ENCODE measurements at places on chromosomes 1 and 21. TPM values are rescaled to one million over a fixed set of nuclear protein-coding genes. Genes with fewer than 3 reads are reported as not detected.

Gene CLEC20A
- not detected for total RNA-seq

Gene NPHP4
- total RNA-seq = 3.9 TPM

Gene THEM5
- not detected for total RNA-seq

Gene CALML6
- 0.63 TPM for total RNA-seq

Gene DNAJC28
- 1.7 TPM for total RNA-seq

Gene FMO5
- 1.9 TPM for total RNA-seq

Gene KRTAP19-7
- not detected for total RNA-seq

Gene ZFYVE9
- 33.7 TPM for total RNA-seq

Gene SEMA6C
- total RNA-seq = 1.7 TPM

Gene MYBPH
- 0.26 TPM for total RNA-seq

Gene KRTAP13-2
- not detected for total RNA-seq

Data from bronchial smooth muscle cell (primary cell).